Upper lobe of left lung (tissue), 6 donors: ENCODE measurements at places on chromosomes 3 and 15. TPM values are rescaled to one million over a fixed set of nuclear protein-coding genes. Genes with fewer than 3 reads are reported as not detected.

GRCh38 chr15:84604826-84605553 lies 4.2 kb downstream of the ZSCAN2 start:
- DNase-seq = no peak

- no peak for DNase-seq
Measured at GRCh38 chr15:90051874-90052273, 50.4 kb downstream of the IDH2 start.

DNA sequence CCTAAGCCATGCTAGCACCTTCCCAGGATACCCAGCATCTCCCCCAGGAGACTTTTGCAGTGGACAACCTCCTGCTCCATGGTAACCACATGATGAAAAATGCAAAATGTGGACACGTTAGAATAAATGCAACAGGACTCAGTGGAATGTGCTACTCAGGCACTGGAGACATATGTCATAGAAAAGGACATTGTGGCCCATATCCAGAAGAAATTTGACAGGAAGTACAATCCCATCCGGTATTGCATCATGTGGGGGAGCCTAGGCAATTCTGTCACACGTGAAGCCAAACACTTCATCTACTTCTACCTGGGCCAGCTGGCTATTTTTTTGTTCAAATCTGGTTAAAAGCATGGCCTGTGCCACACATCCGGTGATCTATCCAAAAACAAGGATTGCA lies 227.2 kb upstream of the GPR149 start:
- no peak for DNase-seq

- no peak for DNase-seq
Measured at GRCh38 chr15:87523516-87523915, 733.0 kb downstream of the NTRK3 start.

GRCh38 chr3:42960786-42961185 lies 18.3 kb upstream of the GASK1A start:
- DNase-seq = no peak

DNA sequence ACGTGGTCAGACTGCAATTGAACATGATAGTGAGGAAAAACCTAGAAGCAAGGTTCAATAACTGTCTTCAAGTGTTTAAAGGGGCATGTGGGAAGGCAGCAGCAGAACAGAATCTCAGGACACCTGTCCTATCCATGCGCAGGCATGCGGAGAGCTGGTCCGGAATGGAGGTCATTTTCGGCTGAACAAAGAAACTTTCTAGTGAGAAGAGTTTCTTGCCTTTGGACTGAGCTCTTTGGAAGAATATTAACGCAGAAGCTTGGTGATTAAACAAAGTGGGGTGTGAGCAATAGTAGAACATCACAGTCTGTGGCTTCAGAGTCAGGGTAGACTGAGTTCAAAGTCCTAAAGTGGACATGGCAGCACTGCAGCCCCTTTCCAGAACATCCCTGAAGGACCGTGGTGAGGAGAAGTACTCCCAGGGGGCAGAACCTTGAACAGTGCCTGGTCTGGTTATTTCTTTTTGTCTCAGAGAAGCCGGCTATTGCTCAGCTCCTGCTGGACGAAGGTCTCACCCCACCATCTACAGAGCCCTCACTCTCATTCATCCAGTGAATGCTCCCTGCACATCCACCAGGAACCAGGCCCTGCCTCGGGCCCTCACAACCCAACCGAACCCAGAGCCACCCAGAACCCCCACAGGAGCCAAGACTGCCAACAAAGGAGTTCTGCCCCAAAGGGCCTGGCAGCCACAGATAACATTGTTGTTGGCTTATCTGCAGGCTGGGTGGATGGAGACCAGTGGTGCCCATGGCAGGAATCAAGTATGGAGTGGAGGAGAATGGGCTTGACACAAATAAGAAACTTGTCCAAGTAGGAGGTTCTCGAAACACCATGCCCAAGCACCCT lies 2.8 kb upstream of the SSUH2 start:
- no peak for DNase-seq

GRCh38 chr15:67148196-67148701 lies 82.8 kb downstream of the SMAD3 start:
- no peak for DNase-seq

DNA sequence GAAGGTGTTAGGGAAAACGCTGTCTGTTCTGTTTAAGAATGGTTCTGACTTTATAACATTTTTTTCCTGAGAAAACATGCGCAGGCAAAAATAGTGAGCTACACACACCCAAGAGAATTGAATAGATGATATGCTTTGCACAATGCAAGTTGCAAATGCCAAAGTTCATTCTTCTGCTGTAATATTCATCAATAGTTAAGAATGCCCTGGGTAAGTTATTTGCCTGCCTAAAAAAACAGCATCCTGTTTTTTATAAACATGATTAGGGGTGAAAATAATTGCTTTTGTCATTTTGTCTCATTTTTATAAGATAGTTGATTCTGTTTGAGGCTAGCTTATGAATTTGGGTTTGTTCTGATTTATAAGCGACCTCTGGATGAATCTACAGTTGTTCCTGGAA lies 99.4 kb downstream of the DTWD1 start:
- DNase-seq = no peak

The LIPC gene
- 0.89 TPM for total RNA-seq

The MESP2 gene
- total RNA-seq = 0.26 TPM

The C2CD4A gene
- not detected for total RNA-seq
